ENCODE measurements at places on chromosomes 16 and 17.

GRCh38 chr17:18197535-18198194 lies 14.0 kb downstream of the ALKBH5 start:
- DNase-seq, result no peak

DNA sequence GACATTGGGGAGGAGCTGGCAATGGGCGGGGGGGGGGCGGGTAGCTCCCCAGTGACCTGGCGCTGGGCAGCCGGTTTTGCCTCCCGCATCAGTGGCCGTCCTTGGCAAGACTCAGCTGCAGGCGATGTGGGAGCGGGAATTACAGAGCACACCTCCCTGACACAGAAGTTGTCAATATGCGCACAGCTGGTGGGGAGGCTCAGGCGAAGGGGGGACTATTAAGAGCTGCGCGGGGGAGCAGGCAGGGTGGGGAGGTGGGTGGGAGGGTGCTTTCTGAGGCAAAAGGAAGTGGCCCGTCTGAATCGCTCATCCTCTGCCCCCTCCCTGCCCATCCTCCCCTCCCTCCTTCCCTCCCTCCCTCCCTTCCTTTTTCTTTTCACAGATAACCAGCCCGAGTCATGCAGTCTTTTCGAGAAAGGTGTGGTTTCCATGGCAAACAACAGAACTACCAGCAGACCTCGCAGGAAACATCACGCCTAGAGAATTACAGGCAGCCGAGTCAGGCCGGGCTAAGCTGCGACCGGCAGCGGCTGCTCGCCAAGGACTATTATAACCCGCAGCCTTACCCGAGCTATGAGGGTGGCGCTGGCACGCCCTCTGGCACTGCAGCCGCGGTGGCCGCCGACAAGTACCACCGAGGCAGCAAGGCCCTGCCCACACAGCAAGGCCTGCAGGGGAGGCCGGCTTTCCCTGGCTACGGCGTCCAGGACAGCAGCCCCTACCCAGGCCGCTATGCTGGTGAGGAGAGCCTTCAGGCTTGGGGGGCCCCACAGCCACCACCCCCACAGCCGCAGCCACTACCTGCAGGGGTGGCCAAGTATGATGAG lies 44.0 kb downstream of the SREBF1 start:
- peak; percentile 78 for DNase-seq

GRCh38 chr17:73045724-73046123 lies 46.8 kb downstream of the SLC39A11 start:
- no peak for DNase-seq

DNA sequence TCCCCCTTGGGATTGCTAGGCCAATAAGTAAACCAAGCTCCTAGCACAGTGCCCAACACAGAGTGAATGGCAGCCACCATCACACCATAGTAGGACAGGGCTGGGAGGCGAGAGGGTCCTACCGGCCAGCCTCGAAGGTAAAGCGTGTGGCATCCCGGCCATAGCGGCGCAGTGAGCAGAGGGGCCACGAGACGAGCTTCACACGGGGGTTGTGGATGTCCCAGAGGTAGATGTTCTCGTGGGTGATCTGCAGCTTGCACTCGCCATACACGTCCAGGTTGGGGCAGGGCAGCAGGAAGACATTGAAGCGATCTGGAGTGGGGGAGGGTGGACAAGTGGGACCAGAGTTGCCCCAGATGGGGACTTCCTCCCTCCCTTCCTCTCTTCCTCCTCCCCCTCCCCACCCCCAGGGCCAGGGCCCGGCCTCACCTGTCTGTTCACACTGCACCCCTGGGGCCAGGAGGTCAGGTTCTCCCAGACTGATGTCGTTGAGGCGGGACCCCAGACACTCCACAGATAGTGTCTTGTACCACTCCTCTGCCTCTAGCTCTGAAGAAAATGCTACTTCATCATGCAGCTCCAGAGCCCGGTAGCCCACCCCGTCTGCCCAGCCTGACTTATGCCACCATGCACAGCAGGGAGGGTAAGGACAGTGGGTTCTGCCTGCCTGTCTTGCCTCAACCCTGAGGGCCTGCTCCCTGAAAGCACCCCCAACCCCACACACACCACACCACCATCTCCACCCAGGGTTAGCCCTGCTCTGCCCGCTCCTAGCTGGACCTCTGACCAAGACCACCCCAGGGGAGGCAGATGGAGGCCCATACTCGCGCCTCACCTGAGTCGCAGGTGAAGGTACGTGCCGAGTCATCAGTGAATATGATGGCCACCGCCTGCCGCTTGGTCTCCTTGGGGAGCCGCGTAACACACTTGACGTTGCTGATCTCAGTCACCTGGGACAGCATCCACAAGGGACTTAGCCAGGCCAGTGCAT lies 11.3 kb downstream of the DOK4 start:
- DNase-seq, result no peak

DNA sequence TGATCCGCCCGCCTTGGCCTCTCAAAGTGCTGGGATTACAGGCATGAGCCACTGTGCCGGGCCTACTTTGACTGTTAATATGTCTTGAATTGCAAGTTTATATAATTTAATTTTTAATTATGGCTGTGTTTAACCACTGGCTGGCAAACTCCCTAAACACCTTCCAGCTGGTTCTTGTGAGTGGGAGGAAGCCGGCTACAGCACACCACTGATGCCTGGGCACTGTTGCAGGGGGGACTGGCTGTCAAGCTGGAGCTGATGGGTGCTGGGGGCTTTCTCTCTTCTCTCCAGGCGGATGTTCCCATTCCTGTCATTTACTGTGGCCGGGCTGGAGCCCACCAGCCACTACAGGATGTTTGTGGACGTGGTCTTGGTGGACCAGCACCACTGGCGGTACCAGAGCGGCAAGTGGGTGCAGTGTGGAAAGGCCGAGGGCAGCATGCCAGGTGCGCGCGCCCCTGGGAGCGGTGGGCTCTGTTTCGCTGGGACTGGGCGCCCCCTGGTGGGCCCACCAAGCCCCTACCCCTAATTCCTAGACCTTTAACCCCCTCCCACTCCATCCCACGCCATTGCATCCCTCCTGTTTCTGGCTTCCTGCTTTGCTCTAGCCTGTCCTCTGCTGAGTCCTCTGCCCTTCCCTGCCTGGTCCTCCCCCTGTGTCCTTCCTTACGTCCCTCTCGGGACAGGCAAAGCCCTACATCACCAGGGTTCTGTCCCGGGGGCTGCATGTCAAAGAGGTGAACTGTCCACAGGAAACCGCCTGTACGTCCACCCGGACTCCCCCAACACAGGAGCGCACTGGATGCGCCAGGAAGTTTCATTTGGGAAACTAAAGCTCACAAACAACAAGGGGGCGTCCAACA lies 9.5 kb downstream of the TBX21 start:
- no peak for DNase-seq

- DNase-seq, result no peak
These were observed 4.0 kb downstream of the VAT1 start for GRCh38 chr17:43018008-43018853.

DNA sequence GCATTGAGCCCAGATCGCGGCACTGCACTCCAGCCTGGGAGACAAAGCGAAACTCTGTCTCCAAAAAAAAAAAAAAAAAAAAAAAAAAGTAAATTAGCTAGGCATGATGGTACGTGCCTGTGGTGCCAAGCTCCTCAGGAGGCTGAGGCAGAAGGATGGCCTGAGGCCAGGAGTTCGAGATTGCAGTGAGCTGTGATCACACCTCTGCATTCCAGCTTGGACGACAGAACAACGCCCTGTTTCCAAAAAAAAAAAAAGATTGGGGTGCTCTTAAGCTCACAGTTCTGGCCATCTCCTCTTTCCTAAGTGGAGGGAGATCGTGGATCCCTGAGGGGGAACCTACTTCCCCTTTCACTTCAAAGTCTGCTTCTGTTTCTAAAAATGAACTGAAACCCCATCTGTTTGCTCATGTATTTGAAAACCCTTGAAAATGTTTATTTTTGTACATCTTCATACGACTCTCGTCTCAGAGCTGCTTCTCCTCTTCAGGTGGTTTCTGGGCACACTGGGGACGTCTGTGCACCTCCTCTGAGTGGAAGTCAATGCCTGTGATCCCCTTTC lies 138.8 kb downstream of the PRKCA start:
- no peak for DNase-seq

DNA sequence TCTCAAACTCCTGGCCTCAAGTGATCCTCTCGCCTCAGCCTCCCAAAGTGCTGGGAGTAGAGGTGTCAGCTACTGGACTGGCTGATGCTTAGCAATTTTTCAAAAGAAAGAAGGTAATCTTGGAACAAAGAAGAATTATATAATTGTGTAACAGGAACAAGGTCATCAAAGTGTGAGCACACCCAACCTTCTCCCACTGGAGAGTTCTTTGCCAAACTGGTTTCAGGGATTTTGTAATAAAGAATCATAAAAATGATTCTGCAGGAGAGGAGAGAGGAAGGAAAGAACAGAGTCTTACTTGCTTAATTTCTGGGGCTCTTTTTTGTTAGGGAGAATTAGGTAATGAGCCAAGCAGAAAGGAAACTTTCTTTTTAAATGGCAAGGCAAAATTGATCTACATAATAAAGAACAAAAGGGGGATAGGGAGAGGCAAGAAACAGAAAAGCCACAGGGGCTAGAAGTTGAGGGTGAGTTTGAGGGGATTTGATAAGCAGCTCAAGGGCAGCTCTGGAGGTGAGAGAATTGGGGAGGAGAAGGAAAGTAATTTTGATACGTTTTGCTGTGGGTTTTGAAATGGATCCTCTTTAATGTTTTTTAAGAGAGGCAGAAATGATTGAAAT lies 21.3 kb downstream of the CHD9NB start:
- DNase-seq, result no peak

DNA sequence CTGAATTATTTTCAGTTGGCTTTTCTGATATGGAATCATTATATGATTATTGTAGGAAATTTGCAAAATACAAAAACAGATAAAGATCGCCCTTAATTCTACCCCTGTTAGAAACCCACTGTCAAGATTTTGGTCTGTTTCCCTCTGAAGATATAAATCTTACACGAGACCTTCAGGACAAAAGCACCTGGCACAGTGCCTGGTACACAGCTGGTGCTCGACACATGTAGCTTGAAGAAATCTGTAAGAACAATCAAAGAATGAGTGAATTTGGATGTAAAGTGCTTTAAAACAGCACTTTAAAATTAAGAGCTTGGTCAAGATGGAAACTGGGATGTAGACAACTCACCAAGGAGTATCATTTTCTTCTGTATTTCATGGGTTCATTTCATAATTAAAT lies 181.1 kb downstream of the C16orf78 start:
- DNase-seq, result no peak

DNA sequence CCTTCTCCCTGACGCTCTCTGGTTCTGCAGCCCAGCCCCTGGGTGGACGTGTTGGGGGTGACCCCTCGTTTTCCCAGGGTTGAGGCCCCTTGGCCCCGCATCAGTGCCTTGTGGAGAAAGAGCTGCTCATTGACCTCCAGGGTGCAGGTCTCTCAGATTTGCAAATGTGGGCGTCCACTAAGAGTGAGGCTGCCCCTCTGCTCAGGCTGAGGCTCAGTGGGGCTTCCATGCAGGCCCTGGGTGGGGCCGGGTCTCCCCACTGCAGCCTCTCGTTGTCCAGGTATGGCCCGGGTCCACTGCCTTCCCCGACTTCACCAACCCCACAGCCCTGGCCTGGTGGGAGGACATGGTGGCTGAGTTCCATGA lies 9.0 kb downstream of the GAA start:
- no peak for DNase-seq

- no peak for DNase-seq
These were observed 119.0 kb downstream of the SPECC1 start for GRCh38 chr17:20128036-20128667.

GRCh38 chr17:3622977-3623594 lies 13.0 kb downstream of the SHPK start:
- DNase-seq, result no peak

DNA sequence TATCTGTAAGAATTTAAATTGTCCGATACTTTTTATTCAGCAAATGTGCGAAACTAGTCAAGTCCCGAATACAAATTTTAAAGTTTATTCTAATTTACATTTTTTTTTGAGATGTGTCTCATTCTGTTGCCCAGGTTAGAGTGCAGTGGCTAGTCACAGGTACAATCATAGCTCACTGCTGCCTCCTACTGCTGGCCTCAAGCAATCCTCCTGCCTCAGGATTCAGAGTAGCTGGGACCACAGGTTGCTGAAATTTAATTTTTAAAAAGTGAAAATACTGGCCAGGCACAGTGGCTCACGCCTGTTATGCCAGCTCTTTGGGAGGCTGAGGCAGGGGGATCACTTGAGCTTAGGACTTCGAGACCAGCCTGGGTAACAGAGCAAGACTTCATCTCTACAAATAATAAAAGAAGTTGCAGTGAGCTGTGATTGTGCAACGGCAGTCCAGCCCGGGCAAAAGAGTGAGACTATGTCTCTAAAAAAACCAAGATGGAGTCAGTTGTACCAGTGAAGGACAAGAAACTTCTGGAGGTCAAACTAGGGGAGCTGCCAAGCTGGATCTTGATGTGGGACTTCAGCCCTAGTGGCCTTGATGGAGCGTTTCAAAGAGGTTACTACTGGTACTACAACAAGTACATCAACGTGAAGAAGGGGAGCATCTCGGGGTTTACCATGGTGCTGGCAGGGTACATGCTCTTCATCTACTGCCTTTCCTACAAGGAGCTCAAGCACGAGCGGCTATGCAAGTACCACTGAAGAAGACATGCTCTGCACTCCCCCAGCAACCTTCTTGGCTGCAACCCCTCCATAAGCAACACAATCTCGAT lies 5.6 kb downstream of the POLG2 start:
- DNase-seq, result no peak

- no peak for DNase-seq
These were observed 77.3 kb upstream of the TEKT1 start for GRCh38 chr17:6908807-6909206.

GRCh38 chr17:3043737-3044365 lies 19.6 kb downstream of the OR1D5 start:
- no peak for DNase-seq

- DNase-seq, result peak; percentile 45
These were observed 10.1 kb upstream of the SLC25A39 start for GRCh38 chr17:44334727-44335126.

DNA sequence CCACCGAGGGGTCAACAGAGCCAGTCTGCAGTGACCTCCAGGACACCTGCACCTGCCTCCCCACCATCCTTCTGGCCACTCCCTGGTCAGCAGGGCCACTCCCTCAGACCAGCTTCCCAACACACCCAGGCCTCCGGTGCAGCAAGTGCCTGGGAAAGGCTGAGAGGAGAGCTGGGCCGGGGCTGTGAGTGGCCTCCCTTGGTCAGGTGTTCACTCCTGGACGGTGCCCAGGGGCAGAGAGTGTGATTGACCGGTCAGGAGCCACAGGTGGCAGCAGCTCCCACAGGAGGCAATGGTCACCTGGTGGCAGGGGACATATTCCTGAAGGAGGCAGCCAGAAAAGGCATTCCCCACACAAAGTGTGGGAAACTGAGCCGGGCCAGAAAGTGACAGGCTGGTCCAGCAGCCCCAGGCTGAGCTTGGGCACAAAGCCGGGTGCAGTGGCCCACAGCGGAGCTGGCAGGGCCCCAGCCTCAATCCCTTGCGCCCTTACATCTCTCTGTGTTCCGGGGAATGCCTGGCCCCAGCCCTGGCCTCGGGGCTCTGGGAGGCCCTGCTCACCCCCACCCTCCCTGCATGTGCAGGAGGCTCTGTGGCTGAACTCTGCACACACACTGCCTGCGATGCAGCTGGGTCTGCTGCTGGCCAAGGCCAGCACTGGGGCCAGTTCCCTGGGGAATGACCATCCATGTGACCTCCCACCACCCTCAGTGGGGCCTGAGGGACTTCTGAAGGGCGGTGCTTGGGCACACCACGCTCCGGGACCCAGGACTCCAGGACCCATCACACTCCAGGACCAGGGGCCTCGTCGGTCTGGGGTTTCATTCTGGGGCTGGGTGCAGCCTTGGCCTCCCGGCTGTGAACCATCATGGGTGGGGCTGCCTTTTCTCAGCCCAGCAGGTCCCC lies 1.2 kb upstream of the C17orf99 start:
- DNase-seq, result no peak

Data from kidney glomerular epithelial cell (primary cell).